CD4-positive, alpha-beta T cell treated with Interleukin-6 for 4 hours (primary cell): ENCODE measurements at places on chromosomes 12 and 14.

DNA sequence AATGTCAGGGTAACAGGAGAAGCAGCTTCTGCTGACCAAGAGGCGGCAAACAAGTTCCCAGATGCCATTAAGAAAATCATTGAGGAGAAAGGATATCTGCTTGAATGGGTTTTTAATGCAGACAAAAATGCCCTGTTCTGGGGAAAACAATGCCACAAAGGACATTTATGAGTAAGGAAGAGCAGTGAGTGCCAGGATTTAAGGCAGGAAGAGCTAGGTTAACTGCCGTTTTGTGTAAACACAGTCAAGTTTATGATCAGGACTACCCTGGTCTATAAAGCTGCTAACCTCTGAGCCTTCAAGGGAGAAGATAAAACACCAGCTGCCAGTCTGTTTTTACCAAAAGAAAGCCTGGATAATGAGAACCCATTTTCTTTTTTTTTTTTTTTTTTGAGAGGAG lies 8.5 kb downstream of the MAPKAPK5 start:
- no peak for DNase-seq

GRCh38 chr14:32513571-32514009 lies 184.5 kb downstream of the AKAP6 start:
- no peak for DNase-seq

GRCh38 chr12:31491241-31491794 lies 99.6 kb downstream of the DENND5B start:
- DNase-seq, result no peak

DNA sequence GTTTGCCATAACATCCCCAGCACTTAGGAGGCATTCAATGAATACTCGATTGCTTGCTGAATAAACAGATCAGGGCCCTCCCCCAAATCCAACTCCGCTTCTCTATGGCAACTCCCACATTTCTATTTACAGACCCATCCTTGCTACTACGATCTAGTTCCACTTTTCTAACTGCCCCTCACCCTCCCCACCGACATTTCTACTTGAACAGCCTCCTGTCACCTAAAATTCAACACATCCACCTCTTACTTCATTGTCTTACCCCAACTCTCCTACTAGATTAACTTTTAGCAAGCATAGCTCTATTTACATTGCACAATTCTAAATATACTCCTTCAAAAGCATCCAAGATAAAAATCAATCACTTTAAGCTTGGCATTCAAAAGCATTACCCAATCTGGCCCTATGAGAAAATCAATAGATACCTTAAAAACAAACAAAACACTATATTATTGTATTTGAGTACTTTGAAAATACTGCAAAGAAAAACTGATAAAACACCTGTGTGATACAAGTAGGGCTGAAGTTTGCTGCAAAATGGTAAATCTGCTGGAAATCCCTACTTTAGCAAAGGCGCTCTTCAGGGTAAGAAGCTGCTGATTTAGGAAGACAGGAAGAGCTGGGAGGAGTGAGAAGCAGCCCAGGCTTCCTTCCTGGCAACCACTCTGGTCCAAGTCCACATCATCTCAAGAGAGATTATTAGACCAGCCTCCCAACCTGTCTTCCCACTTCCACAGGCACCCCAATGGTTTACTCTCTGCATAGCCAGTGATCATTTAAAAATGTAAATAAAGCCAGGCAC lies 96.4 kb downstream of the HECTD4 start:
- DNase-seq, result no peak

GRCh38 chr14:45698462-45699134 lies 445.6 kb upstream of the MIS18BP1 start:
- DNase-seq, result no peak

GRCh38 chr12:13962699-13963098 lies 18.7 kb downstream of the GRIN2B start:
- no peak for DNase-seq

DNA sequence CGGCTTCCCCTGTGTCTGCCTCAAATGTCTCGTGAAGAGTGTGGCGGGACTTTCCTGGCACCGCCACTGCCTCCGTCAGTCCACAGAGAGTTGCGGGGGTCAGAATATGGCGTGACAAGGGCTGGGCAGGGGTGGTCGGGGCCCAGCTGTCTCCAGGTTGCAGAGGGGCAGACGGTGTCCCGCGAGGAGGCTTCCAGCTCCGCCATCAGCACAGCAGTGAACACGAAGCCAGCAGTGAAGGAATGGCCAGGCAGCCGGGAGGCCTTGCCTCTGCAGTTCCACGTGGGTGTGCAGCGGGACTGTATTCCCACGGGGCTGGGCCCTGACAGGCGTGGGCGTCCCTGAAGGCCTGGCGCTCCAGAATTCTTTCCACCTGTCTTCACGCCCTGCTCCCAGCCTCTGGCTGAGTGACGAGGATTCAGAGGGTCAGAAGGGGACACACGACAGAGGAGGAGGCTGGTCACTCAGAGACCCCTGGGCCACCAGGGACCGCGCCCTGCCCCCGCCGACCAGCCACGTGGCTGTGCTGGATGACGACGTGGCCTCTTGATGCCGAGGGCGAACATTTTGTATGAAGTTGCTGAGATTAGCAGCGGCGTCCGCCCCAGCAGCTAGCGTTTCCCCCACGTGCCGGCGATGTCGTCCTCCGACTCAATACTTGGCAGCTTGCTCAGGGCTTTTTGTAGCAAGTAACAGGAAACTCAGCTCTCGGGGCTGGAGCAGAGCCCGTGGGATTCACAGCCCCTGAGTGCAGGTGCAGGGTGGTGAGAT lies 25.0 kb upstream of the GALNT9 start:
- DNase-seq, result no peak

- peak; percentile 41 for DNase-seq
Measured at GRCh38 chr14:72892879-72893635, 844 bp downstream of the DPF3 start.

DNA sequence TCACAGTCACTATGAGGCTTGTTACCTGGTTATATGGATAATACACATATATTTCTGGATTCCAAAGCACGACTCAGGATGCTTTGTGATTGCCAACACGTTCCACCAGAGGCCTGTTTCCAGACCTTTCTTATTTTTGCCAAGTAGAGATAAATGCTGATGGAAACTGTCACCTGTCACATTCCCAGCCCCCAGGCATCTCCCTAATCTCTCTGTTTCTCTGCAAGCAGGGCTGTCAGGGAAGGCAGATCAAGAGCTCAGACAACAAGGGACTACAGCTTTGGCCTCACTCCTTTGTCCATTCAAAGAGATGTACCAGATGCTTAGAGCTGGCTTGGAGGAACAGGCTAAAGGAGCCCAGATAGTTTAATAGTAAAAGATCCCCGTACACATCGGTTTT lies 21.8 kb upstream of the DDHD1 start:
- no peak for DNase-seq

DNA sequence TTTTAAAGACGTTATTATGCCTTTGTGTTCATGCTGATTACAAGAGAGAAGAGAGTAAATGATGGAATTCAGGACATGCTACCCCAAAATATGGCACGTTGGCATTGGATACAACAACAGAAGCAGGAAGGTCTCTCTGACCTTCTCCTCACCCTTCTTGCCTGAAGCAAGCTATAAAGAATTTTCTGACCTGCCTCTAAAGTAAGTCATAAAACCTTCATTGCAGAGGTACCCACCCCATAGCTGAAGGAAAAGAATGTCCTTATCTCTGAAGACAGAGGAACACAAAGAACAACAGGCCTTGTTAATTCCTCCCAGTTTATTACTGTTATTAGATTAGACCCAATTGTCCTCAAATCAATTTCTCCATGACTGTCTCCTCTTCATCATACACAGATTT lies 176.2 kb downstream of the FBXL14 start:
- no peak for DNase-seq

DNA sequence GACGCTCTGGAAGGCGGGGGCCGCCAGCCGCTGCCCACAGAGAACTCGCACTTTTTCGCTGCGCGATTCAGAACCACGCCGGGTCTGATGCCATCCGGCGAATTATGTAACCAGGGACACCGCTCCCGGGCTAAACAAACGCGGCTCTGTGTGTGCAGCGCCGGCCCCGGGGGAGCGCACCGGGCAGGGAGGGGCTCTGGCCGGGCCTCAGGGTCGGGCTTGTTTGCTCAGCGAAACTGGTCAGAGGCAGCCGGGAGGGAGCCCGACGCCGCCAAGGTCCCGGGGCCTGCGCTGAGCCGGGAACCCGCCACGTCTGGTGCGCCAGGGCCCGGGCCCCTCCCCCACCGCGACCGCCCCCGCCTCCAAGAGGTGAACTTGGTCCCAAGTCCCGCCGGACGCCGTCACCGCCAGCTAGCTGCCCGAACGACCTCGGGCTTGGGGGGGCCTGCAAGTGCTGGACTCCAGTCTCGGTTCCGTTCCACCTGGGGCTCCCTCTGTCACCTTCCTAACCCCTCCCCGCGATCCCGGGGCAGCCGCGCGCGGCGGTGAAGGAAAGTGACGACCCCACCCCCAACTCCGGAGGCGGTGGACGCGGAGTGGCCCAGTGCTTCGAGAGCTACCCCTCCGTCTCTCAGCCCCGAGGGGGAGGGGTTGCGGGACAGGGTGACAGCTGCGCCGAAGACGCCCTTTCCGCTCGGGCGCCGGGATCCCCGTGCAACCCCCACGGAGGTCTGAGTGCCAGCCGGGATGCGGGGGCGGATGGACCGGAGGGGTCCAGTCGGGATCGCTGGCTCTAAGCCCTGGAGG lies 848 bp downstream of the CTDSP2 start:
- peak; percentile 65 for DNase-seq

DNA sequence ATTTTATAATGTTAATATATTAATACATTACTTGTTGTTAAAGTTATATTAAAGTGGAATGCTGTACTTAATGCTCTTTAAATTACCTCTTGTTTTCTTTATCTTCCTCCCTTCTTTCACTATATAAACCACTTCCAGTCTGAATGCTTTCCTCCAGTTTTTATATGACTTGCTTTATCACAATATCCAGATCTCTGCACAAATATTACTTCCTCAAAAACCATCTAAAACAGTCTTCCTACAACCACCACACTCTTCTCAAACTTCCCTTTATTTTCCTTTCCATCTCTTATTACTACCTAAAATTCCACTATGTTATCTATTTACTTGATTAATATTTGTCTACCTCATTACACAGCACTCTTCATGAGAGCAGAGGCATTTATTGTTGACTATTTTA lies 956.6 kb downstream of the LRFN5 start:
- no peak for DNase-seq

- no peak for DNase-seq
Measured at GRCh38 chr12:121190523-121191031, 19.4 kb upstream of the P2RX4 start.

GRCh38 chr12:77835969-77836368 lies 5.3 kb downstream of the NAV3 start:
- no peak for DNase-seq

DNA sequence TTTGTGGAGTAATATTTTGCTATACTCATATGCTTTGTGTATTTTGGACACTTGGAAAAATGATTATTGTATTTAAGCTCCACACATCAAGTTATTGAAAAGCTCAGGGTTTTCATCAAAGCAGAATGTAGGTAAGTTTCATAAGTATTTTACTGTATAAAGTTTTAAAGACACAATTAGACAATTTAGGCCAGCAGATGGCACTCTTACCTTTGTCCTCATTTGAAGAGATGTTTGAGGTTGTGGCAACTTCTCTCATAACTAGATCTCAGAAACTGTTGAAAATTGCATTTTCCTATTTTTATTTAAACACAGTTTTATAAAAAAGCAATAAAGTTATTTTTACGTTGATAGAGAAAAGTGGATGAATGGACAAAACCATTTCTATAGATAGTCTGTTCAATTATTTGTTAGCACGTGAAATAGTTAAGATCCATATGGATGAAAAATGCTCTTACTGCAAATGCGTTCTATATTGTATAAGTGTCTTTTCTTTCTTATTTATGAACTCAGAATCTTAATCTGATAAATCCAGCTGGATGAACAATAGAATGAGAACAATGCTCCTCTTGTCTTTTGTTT lies 300.0 kb downstream of the AEBP2 start:
- peak; percentile 9 for DNase-seq

DNA sequence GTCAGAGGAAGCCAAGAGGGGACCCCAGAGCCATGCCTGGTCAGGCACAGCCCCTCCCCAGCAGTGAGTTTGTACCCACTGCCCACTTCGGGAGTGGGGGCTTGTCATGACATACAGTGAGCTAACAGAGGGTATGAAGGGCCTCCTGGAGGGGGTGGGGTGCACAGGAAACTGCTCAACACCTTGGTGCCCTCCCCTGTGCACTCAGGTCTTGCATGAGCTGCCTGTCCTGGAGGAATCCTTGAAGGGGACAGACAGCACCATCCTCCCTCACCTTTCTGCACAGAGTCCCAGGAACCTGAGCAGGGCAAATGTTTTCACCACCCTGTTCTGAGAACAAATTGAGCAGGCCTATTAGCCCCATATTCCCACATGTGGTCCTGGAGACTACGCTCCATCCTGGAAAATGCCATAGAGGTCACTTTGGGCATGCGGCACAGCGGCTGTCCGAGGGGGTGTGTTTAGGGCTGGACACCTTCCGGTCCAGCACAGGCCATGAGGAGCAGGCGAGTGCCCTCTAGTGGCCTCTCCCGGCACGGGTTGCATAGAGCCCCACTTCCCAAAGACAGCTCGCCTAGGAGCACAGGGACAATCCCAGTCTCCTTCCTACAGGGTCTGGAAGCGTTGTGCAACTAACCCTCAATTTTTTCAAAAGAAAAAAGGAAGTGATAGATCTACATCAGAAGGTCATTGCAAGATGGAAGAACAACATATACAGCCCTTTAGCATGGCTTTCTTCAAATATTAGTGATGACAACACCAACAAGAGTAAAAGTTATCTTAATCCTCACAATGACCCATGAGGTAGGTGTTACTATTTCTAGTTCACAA lies 31.9 kb upstream of the ZFP36L1 start:
- peak; percentile 54 for DNase-seq

GRCh38 chr14:51073731-51074130 lies 21.2 kb downstream of the TRIM9 start:
- no peak for DNase-seq

- DNase-seq, result no peak
Measured at GRCh38 chr14:35897616-35898111, 71.5 kb downstream of the BRMS1L start.

- no peak for DNase-seq
Measured at GRCh38 chr14:51157012-51157411, 62.1 kb upstream of the TRIM9 start.

DNA sequence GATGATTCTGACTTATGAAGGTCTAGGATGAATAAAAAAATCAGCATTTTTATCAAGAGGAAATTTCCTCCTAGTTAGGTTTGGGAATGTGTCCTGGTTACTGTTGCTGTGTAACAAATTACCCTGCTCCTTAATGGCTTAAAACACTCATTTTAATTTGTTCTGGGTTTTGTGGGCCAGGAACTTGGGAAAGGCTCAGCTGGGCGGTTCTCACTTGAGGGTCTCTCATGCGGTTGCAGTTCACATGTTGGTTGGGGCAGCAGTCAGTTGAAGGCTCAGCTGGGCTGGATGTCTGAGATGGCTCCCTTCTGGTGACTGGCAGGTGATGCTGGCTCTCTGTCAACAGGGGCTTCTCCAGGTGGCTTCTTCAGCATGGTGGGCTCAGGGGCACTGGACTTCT lies 214.6 kb downstream of the RBM19 start:
- no peak for DNase-seq

- no peak for DNase-seq
Measured at GRCh38 chr14:79665556-79665955, 545.7 kb downstream of the DIO2 start.

- no peak for DNase-seq
Measured at GRCh38 chr14:25048170-25049016, 1.6 kb downstream of the STXBP6 start.
